Germinal center (tissue), 1 donor: ENCODE measurements at places on chromosomes 16 and 17.

GRCh38 chr17:50564916-50565315 is 4.4 kb downstream of the CACNA1G start:
- DNase-seq, result no peak

GRCh38 chr16:364595-365491 is 5.5 kb downstream of the MRPL28 start:
- DNase-seq, result no peak

DNA sequence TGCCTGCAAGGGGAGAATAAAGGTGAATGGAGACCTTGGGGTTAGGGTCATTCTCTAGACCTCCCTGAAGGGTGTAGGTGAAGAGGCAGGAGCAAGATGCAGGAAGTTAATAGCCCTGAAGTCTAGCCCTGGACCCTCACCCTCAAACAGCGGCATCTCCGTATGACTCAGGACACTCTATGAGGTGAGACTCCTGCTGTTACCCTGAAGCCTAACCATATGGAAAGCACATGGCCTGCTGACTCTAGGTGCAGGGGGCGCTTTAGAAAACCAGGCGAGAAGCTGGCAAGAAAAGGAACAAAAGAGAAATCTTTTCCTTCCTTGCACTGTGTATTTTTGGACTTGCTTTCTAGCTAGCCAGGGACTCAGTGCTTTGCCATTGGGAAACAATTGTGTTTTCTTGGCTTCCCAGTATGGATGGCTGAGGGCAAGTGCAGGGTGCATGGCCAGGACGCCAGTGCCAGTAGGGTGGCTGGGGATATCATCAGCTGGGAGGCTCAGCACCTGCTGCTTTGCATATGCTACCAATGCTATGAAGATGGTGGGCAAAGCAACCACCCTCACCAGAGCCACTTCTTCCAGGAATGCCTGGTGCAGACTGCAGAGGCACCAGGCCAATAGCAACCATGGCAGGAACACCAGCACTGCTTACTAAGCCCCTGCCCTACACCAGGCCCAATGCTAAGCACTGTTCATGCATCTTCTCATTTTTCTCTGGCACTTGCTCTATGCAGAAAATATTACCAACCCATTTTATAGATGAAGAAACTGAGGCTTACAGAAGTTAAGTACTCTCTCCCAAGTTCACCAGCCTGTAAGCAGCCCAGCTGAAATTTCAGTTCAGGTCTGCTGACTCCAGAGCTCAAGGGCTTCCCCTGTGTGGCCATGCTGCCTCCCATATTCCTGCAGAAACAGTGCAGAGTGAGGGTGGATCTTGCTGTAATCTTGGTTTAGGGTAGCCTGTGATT is 425.1 kb downstream of the SLC39A11 start:
- DNase-seq, result no peak

GRCh38 chr17:43553573-43553972 is 7.4 kb upstream of the ETV4 start:
- DNase-seq, result no peak

GRCh38 chr17:43224146-43224705 is 4.2 kb downstream of the CCDC200 start:
- no peak for DNase-seq

GRCh38 chr16:61665512-61665911 is 370.7 kb downstream of the CDH8 start:
- no peak for DNase-seq

- no peak for DNase-seq
These were observed 88.5 kb upstream of the IRX3 start for GRCh38 chr16:54375071-54375470.

GRCh38 chr16:727291-727977 is 528 bp downstream of the HAGHL start:
- peak; percentile 52 for DNase-seq

- DNase-seq, result no peak
These were observed 76.0 kb downstream of the GPR139 start for GRCh38 chr16:19997734-19998133.

DNA sequence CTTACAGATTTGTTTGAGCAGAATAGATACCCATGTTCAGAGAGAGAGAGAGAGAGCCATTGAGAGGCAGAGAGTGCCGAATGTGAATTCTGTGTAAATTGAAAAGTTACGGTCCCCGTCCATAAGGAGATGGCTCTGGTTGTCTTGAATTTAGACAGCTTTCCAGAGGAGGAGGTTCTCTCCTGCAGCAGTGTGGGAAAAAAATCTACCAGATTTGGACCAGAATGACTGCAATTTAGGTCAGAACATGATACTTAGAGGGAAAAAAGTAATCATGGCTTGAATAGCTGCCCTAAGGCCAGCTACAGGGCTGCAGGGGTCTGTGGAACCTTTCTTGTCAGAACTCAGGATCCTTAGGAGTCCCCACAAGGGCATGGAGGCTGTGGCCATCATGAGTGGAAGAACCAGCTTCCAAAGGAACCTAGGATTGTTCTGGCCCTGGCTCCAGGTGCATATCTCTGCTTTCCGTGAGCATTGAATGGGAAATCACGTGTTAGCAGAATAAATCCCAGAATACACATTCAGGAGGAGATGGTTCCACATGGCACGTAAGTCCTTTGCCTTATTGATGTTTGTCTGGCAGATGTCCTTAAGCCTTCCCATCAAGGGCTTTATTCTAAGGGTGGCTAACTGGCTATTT is 13.0 kb downstream of the PITPNC1 start:
- DNase-seq, result no peak

GRCh38 chr17:19747829-19748806 is at the start of gene ALDH3A1:
Gene ALDH3A1 (minus strand): TSS chr17:19748298. CDS start chr17:19745129, 3,169 bp downstream.
- no peak for DNase-seq

- DNase-seq, result no peak
These were observed 32.7 kb downstream of the ARHGAP23 start for GRCh38 chr17:38460716-38461630.

DNA sequence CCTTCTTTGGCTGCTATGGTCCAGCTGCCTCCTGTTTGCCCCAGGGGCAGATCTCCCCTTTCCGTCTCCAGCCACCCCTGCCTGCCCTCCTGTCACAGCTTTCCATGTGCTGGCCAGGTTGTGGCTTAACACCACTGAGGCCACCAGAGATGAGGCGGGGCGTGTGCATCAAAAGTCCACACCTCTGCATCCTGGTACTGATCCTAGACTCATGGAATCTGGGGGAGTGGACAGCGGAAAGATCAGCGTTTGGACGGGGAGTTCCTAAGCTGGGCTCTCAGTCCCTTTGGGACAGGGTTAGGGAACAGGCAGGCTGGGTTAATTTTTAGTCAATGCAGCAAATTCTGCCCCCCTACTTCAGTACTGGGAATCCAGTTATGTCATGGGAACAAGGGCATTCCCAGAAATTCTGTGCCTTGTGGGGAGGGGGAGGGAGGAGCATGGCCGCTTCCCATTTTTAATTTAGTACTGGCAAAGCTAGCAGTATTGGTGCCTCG is 3.9 kb downstream of the IGFBP4 start:
- no peak for DNase-seq

GRCh38 chr16:60485872-60486489 is 1550.3 kb downstream of the CDH8 start:
- no peak for DNase-seq

DNA sequence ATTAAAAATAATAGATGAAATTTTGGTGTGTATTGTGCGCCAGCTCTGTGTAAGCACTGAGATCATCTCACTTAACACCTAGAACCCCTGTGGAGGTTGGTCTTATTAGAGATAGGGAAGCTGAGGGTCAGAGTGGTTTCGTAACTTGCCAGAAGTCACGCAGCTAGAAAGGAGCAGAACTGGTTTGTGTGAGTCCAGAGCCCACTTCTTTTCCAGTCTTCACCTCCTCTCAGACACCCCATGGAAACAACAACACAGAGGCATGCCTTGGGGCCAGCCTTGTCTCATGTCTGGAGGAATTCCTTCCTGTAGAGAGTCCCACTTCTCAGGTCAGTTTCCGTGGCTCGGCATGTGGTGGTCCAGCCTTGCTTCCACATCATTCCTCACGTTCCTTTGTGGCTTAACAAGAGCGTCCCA is 16.5 kb downstream of the YPEL2 start:
- DNase-seq, result no peak

DNA sequence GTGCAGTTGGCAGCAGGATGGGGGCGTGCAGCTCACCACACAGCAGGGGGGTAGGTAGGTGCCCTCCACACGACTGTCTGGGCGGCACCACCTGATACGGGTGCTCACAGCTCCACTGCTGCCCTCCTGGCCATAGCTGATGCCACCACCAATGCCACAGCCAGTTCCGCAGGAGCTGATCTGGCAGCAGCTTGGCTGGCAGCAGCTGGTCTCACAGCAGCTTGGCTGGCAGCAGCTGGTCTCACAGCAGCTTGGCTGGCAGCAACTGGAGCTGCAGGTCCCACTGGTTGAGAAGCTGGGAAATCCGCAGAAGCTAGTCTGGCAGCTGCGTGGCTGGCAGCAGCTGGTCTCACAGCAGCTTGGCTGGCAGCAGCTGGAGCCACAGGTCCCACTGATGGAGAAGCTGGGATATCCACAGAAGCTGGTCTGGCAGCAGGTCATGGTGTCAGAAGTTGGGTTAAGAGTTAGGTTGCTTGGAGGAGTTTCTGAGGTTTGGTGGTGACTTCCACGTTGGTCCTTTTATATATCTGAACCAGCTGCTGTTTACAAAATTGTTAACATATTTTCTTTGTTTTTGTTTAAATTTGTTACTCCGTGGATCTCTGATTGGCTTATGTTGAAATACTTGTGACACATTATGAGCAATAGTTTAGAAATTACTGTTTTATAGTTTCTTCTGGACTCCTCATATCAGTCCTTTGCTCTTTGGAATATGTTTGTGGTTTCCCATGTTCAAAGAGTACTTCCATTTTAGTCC is at the start of gene KRTAP1-5:
KRTAP1-5 (minus strand) TSS at position 494 of the 757 bp plus-strand sequence; CDS start at position 441, 53 bp downstream.
- no peak for DNase-seq

GRCh38 chr16:26169473-26169872 is 477.7 kb downstream of the HS3ST4 start:
- no peak for DNase-seq

- DNase-seq, result peak; percentile 70
These were observed 21.6 kb downstream of the PLA2G10 start for GRCh38 chr16:14672403-14672971.

DNA sequence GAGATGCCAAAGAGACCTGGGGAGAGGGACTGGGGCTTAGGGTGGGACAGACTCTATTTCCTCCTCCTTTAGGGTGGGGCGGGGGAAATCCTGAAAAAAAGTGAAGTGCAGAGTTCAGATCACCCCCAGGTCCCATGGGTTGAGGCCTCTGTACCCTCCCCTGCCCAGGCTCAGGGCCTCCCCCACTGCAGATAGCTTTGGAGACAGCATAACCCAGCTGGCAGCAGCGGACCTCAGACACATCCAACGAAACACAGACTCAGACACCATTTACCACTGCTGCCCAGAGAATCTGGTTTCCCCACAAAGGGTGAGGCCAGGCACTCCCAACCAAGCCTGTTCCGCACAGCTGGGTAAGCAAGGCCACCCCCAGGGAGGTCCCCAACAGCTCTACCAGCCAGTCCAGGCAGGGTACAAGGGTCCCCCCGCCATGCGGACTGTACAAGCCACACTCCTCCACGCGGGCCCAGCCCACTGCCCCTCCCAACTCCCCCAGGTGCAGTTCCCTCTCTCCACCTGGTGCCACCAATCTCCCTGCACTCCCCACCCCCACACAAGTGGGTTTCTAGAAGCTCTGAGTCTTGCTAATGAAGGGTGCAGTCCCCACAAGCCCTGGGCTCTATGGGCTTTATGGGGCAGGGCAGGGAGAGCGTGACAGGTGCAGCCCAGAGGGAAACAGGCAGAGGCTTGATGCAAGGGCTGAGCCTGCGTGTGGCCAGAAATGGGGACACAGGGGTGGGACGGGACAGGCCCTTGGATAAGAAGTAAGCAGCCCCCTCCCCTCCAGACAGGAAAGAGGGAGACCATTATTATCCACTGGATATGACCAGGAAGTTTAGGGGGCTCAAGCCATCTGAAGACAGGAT is 8.9 kb downstream of the RHBDF2 start:
- peak; percentile 60 for DNase-seq

DNA sequence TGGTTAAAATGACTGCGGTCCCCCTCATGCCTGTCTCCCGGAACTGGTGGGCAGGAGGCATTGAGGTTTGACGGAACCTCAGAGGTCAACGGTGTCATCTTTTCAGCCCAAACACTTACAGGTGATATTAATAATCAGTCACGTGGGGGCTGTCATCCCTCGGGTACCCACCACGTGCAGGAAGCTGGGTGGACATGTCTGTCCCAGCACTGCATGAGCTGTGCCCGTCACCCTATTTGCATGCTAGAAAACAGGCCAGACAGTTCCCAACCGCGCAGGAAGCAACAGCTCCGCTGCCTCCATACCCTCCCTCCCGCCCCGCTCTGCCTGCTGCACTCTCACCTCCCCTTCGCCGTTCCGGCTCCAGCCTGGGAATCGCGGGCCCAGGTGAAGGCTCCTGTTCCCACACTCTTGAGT is 1.4 kb downstream of the SYNGR3 start:
- DNase-seq, result peak; percentile 82

DNA sequence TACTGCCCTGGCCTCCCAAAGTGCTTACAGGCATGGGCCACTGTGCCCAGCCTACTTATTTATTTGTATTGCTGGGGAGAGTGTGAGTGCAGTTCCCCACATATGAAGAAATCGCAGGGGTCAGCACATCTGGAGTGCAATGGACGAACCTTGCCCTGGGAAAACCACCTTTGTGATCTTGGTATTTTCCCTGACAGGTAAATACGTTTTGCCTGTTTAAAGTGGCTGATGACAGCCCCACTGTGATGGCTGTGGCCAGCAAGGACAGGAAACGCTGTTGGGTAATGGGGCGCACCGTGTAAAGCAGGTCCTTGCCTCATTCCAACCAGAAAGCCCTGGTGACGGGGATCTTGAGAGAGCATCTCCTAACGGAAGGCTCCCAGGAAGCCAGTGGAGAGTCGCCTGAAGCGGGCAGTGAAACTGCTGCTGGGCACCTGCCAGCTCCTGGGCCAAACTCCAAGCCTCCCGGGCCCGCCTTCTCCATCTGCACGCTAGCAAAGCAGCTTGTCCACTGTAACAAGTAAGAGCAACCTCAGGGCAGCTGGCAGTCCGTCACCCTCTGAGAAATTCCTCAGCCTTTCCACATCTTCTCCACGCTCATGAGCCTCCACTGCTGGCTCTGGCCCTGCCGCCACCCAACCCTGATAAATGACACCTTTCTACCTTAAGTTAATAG is 17.5 kb downstream of the EMC8 start:
- no peak for DNase-seq

- no peak for DNase-seq
These were observed 13.3 kb upstream of the KREMEN2 start for GRCh38 chr16:2950773-2951172.

GRCh38 chr16:75481475-75481874 is 13.8 kb downstream of the CHST6 start:
- no peak for DNase-seq

- peak; percentile 27 for DNase-seq
These were observed 45.8 kb downstream of the ZNF652 start for GRCh38 chr17:49316258-49316570.
